NT2/D1 (cell line): ENCODE measurements at places on chromosomes 16 and 17.

DNA sequence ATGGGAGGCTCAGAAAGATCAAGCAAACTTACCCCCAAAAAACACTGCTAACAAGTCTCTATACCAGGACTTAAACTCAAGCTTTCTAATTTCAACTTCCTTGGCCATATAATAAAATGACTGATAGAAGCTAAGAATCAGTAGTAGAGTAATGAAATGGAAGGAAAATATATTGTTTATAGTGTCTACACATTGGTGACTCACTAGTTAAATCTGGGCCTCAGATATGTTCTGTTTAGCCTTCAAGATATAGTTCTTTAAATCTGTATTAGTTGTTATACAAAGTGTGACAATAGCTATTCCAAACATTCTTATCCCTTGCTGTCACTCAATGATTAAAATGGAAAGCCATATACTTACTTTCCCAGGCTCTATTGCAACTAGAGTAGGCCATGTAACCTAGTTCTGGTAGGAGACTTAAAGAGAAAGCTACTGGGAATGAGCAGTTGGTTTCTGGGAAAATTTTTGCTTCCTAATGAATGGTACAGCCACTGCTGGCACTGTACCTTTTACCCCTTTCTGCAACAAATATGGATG lies 18.3 kb downstream of the SSH2 start:
- DNase-seq, result no peak

DNA sequence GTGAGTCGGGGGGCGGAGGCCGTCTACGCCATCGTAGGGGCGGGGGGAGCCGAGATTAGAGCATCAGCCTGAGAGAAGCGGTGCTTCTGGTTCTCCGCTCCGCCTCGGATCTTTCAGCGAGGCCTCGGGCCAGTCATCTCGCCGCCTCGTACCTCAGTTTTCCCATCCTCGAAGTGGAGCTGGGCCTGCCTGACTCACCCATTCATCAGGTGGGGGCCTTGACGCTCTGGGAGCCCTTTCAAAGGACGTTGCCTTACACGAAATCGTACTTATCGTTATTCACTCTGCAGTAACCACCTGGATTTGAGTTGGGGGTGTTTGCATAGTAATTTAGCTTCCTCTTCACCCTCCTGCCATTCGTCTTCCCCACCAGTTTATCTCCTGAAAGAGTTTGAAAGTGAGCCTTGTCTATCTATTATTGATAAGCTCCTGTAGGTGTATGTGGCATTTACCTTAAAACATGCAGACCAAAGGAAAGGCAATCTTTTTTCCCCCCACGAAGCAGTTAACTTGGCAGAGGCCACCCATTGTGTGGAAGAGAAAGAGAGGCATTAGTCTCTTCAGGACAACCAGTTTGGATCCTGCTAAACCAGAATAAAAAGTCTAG lies 674 bp downstream of the TAF15 start:
- no peak for DNase-seq

GRCh38 chr16:17018585-17018939 lies 452.2 kb downstream of the XYLT1 start:
- DNase-seq, result no peak

DNA sequence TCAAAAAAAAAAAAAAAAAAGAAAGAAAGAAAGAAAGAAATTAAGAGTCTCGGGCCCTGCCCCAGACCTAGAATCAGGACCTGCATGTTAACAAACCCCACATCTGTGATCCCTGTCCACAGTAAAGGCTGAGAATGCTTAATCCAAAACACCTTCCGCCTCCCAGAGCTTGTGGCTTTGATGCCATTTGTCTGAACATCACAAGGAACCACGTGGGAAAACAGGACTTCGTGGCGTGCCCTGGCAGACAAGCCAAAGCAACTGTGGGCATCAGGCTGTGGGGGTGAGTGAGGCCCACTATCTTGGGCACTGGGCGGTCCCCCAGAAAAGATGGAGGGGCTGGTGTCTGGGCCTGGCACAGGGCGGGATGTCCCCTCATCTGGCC lies 173.4 kb upstream of the CIBAR2 start:
- no peak for DNase-seq

DNA sequence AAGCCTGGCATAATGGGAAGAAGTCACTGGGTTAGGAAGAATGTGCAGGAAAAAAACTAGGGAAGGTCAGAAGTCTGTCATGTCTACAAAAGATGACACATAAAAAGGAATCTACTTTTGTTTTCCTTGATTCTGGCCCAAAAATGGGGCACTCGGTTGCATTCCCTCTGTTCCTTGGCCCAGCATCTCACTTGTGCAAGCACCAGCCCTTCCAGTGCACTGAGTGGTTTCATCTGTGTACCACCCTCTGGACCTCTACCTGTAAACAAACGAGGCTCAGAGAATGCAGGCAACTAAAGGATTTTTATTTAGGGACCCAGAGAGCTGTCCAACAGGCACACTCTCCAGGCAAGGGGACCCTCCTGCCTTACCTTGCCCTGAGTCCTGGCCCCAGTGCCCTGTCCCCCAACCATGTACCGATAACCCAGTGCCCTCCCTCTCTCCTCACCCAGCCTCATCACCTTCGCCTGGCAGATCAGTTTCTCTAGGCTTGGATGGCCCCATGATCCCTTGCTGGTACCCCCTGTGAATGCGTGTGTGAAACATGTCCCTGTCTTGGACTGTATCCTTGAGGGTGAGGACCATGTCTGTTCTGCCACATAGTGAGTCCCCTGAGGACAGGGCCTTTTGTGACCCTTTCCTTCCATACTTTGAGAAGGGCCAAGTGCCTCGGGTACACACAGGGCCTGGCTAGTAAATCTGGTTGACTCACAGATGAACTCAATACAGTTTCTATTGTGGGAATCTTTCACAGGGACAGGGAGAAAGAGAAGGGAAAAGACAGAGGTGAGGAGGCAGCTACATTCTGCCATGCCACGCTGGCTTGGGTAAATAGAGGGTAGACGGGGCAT lies 13.3 kb downstream of the NXPH3 start:
- no peak for DNase-seq

DNA sequence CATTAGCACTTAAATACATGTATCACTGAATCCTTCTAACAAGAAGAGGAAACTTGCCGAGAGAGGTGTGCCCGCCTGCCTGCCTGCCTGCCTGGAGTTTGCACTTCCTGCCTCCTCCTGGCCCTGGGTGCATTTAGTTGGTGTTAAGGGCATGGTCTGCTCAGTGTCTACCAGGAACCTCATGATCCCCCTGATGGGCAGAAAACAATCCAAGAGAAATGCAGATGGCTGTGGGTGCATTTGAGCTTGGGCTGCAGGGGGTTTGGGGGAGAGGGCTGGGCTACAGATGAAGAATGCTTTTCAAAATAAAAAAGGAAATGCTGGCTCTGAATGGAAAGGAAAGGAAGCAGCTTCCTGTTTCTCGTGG lies 10.1 kb downstream of the KSR1 start:
- DNase-seq, result no peak

GRCh38 chr16:54341892-54342776 lies 55.5 kb upstream of the IRX3 start:
- DNase-seq, result no peak

- DNase-seq, result no peak
Measured at GRCh38 chr17:40279402-40279801, 8.3 kb upstream of the CDC6 start.
